ENCODE measurements at places on chromosomes 16 and 17.

- peak; percentile 23 for DNase-seq
Measured at GRCh38 chr17:73998653-73999645, 204.5 kb upstream of the RPL38 start.

DNA sequence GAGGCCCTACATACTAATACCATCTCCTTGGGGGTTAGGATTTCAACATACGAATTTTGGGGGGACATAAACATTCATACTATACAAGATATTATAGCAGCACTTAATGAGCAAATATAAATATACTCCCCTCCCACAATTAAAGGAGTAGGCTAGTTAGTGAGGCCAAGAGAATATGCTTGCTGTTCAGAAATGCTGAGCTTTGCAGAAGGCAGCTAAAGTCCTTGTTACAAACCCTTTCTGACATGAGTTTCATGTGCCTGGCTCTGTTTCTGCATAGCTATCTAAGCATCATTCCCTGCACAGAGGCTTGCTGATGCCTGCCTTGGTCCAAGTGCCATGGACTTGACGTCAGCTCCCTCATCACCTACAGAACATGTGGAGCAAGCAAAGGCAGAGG is 73.5 kb downstream of the GP2 start:
- DNase-seq = no peak

- no peak for DNase-seq
Measured at GRCh38 chr16:80447241-80447640, 93.6 kb upstream of the DYNLRB2 start.

- DNase-seq = no peak
Measured at GRCh38 chr17:40857535-40857934, 9.5 kb downstream of the KRT12 start.

- no peak for DNase-seq
Measured at GRCh38 chr17:1012823-1013728, 16.1 kb downstream of the TIMM22 start.

DNA sequence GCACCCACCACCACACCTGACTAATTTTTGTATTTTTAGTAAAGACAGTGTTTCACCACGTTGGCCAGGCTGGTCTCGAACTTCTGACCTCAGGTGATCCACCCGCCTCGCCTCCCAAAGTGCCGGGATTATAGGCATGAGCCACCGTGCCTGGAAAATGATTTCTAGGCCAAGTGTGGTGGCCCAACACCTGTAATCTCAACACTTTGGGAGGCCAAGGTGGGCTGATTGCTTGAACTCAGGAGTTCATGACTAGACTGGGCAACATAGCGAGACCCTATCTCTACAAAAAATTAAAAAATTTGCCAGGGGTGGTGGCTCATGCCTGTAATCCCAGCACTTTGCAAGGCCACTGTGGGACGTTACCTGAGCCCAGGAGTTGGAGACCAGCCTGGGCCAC is 11.0 kb upstream of the BAIAP3 start:
- no peak for DNase-seq

GRCh38 chr17:56636265-56636664 is 42.8 kb downstream of the NOG start:
- DNase-seq = no peak

DNA sequence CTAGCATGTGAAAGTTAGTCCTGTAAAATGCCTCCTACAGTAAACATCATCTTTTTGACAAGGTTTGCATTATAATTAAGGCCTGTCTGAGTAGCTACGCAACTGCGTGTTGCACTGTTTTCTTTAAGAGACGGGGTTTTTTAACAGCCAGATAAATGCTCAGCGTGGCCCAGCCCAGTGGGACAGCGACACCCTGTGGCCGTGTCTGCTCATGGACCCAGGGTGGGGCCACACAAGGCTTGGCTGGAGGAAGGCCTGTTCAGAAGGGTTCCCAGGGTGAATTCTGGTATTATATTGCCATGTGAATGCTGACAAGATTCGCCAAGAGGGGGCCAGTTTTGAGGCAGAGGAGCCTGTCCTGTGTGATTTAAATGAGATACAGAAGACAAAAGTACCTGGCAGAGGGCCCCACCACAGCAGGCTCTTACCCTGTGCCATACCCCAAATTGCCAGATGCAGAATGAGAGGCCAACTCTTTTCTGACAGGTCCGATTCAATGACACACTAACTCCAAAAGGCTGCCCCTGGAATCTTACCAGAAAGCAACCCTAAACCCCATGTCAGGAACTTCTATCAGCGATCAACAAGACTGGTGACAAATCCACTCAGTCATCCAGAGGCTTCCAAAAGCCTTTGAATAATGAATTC is 65.9 kb upstream of the IRX6 start:
- DNase-seq = no peak

DNA sequence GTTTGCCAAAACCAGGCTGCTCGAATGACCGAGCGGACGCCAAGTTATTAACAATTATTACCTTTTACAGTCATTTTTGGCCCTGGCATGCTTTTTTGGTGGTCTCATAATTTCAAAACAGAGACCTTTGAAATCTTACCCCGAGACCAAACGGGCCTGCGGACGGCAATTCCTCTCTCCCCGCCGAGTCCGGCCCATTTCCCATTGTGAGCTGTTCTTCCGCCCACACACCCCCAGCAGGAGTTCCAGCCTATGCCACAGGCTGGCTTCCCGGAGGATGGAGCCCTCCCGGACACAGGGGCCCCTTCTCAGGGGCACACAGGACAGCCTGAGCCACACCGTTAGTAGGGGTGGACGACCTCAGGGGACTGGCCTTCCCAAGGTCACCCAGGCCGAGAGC is 130.7 kb downstream of the C16orf95 start:
- DNase-seq = no peak

- DNase-seq = no peak
Measured at GRCh38 chr17:40462343-40463121, 19.3 kb downstream of the IGFBP4 start.

GRCh38 chr17:49086316-49086605 is 46.3 kb upstream of the B4GALNT2 start:
- DNase-seq = no peak

- no peak for DNase-seq
Measured at GRCh38 chr17:77854083-77854758, 104.3 kb upstream of the TNRC6C start.

DNA sequence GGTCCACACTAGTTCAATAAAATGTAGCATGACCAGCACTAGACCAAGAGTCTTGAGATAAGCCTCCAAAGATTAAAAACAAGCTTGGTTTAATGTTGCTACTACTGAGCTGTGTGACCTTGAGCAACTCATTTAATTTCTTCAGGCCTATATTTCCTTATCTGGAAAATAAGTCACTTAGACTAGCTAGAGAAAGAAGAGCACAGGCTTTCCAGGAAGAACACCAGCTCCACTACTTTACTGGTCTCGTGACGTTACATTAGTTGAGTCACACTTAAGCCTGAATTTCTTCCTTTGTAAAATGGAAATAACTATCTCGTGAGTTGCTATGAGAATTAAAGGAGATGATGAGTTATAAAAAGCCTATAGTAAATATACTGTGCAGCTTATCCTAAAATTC is 5.4 kb downstream of the HELZ start:
- DNase-seq = no peak

GRCh38 chr17:29722411-29723198 is 99.9 kb upstream of the CORO6 start:
- DNase-seq = no peak

- no peak for DNase-seq
Measured at GRCh38 chr16:68087688-68088087, 2.5 kb downstream of the NFATC3 start.

GRCh38 chr17:28758411-28759121 is 14.8 kb downstream of the TRAF4 start:
- DNase-seq = no peak

GRCh38 chr16:58331024-58331707 is 36.3 kb upstream of the PRSS54 start:
- no peak for DNase-seq

GRCh38 chr17:31413874-31414549 is 22.5 kb downstream of the RAB11FIP4 start:
- no peak for DNase-seq

DNA sequence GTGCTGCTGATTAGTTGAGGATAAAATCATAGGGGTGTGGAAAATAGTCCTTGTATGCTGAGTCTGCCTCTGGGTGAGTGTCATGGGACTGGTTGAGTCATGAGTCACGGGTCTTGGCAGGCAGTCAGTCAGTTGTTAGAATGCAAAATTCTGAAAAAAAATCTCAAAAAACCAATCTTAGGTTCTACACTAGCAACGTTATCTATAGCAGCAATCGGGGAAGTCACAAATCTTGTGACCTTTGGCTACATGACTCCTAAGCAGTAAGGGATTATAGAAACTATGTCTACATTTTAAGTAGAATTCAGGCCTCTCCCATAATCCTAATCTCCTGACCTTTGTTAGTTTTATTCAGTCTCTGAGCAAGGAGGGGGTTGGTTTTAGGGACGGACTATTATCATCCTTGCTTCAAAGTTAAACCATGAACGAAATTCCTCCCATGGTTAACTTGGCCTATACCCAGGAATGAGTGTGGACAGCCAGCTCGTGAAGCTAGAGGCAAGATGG is 18.0 kb upstream of the PMFBP1 start:
- DNase-seq = no peak

GRCh38 chr17:4590981-4591453 is 6.7 kb downstream of the SMTNL2 start:
- no peak for DNase-seq

- DNase-seq = no peak
Measured at GRCh38 chr17:76255801-76256429, 9.2 kb upstream of the UBALD2 start.

GRCh38 chr16:89815639-89816348 is 653 bp downstream of the FANCA start:
- no peak for DNase-seq

DNA sequence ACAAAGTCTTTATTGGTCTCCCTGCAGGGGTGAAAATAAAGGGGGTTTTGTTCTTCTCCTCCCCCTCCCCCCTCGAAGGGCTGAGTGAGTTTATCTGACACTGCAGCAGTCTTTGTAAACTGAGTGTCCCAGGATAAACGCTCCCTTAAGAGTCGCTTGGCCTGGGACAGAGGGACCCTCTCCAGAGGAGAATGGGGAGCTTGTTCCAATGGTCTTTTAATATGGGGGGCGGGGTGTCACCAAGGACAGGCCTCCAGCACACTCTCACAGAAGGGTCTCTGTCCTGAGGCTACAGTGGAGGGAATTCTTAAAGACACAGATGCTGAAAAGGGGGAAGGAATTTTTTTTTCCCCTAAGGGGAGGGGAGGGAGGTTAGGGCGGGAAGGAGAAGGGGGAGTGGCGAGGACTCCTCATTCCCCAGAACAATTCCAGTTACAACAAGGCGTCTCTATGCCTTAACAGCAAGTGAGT is 455.5 kb downstream of the SOX9 start:
- DNase-seq = no peak

DNA sequence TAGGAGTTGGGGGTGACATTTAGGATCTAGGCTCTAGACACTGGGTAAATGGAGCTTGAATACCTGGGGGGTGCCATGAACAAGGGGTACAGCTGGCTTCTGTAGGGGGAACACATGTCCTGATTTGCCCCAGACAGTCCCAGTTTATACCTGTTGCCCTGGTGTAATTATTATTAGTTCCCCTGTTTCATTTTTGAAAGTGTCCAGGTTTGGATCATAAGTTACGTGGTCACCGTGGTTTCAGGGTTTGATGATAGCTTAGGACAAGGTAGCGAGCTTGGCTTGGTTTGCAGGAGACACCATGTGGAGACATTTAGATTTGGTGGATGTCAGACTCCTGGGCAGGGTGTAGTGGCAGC is 5.5 kb downstream of the MLLT6 start:
- no peak for DNase-seq

DNA sequence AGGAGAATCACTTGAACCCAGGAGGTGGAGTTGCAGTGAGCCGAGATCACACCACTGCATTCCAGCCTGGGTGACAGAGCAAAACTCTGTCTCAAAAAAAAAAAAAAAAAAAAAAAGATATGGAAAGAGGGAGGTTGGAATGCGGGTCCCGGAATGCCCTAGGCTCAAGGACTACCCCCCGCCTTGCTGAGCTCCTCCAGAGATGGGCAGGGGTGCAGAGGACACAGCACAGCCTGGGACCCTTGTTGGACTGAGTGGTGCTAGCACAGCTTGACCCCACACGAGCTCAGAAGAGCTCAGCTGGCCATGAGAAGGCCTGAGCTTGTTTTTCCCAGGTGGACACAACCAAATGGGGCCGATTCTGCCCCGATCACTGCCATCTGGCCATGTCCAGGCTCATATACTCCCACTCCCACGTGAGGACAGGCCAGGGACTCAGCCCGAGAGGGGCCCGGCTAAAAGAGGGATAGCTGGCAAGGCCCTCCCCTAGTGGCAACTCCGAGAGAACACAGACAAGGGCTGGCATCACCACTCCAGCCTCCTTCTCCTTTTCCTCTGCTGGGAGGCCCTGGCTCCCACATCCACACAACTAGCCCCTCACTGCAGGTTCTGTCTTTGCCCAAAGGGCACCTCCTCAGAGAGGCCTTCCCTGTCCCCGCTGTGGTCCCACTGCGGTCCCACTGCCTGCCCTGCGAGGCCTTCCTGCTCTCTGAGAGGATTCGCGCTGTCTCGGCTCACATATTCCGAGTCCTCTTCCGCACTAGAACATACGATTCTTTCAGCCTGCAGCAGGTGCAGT is 11.0 kb downstream of the SGCA start:
- no peak for DNase-seq

GRCh38 chr17:17403899-17404576 is 72.8 kb upstream of the MED9 start:
- peak; percentile 27 for DNase-seq

DNA sequence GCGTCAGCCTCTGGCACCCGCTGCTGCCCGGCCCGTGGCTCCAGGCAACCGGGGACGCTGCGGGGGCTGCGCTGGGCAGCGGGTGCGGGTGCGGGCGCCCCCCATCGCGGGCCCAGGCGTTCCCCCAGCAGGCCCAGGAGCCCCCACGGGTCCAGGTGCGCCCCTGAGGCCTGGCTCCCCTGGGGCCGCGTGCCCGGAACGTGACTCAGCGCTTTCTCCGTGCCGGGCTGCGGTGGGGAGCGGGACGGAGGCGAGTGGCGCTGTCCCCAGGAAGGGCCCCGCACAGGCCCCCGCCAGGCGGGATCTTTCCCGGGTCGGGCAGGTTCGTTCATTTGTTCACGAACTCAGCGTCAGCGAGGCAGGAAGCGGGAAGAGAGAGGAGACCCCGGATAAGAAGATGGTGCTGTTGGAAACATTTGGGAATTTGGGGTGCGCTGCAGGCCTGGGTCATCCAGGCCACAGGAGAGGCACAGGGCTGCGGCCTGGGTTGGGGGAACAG is 18.4 kb upstream of the EXOC7 start:
- no peak for DNase-seq

GRCh38 chr17:39699818-39700147 is at the start of gene ERBB2:
Gene ERBB2, plus strand, starts transcription at chr17:39700064. Its CDS starts 175 bp downstream, at chr17:39700239.
- no peak for DNase-seq
